Placental pericyte (primary cell): ENCODE measurements at places on chromosomes 12 and 14. TPM values are rescaled to one million over a fixed set of nuclear protein-coding genes. Genes with fewer than 3 reads are reported as not detected.

PPP1R13B gene
- total RNA-seq = 2.0 and 3.4 TPM in 2 replicates

CLMN gene
- total RNA-seq = 0.14 and 2.6 TPM in 2 replicates

VWF gene
- 0.22 and 1.3 TPM in 2 replicates for total RNA-seq

CCDC88C gene
- total RNA-seq = 0.72 TPM in 1 of 2 replicates, not detected in the other

ASIC1 gene
- total RNA-seq = 0.72 and 3.5 TPM in 2 replicates

KLHDC1 gene
- total RNA-seq = 1.6 and 2.4 TPM in 2 replicates

SEL1L gene
- 75.4 and 338 TPM in 2 replicates for total RNA-seq

ACSM4 gene
- total RNA-seq = not detected in 2 replicates

AQP6 gene
- not detected in 2 replicates for total RNA-seq

ZNF839 gene
- 8.8 and 10.9 TPM in 2 replicates for total RNA-seq

ZBTB42 gene
- 2.9 and 3.3 TPM in 2 replicates for total RNA-seq
